Stimulated activated CD8-positive, alpha-beta memory T cell treated with anti-CD3 and anti-CD28 coated beads, Interleukin-15, amount 100 ng/mL, for 4 hours (primary cell): ENCODE measurements at places on chromosomes 4 and X.

DNA sequence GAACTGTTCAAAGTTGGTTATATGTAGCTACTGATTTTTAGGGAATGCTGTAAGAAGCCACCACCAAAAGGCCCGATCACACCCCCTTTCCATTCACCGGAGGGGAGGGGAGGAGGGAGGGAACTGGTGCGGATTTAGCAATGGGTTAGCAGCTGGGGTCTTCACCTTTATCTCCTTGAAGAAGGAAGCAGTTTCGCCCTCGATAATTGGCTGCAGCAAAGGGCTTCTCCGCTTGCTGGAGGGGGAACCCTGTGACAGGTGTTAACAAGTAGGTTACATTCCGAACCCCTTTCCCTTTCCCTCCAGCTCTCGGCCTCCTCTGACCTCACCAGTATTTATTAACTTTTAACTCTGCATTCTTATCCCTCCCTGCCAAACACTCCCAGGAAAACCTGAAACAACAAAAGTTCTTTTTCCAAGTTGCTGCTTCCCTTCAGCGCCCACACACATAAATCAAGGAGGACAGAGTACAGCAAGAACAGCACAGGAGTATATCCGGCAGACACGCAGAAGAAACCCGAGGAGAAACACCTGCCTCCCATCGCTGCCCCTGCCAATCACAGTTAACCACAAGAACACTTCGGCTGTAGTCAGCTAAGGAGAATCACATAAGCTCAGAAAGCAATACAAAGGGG is 39.8 kb upstream of the NAP1L5 start:
- no peak for DNase-seq

DNA sequence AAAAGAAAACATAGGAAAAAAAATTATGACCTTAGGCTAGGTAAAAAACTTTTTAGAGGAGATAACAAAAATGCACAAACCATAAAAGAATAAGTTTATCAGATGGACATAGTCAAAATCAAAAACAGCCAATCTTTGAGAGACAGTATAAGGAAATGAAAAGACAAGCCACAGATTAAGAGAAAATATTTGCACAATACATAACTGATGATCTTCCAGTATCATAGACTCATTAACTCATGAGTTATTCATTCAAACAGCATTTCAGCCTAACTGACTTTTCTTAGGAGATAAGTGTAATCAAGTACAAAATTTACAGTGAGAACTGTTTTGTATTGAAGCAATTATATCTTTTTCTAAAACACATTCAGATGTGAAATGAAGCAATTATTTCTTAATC is 183.8 kb downstream of the FBXO8 start:
- DNase-seq, result no peak

DNA sequence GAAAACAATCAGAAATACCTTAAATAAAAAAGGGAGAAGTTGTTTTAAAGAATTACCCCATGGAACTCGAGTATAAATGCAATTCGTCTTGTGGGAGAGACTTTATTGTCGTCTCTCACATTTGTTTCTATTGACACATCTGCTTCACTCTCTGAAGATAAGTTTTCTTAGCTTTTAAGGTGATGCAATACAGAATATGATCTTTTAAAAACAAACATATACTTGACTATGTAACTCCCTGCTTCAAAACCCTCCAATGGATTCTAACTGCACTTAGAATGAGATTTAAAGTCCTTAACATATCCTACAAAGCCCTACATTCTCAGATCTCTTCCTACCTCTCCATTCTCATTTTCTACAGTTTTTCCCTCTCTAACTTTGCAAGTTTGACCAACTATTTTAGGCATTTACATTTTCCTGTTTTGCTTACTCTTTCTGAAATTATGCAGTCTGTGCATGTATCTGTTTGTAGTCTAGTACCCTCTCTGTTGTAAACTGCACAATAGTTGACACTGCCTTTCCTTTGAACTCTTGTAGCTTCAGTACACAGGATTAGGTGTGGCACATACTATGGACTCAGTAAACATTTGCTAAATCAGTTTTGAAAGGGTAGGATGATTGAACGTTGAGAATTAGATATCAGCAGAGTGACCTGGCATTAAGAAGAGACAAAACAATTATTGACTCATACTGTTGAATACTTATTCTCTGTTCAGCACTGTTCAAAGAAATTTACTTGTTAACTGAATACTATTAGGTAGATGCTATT is 59.8 kb downstream of the AGTR2 start:
- DNase-seq, result no peak

DNA sequence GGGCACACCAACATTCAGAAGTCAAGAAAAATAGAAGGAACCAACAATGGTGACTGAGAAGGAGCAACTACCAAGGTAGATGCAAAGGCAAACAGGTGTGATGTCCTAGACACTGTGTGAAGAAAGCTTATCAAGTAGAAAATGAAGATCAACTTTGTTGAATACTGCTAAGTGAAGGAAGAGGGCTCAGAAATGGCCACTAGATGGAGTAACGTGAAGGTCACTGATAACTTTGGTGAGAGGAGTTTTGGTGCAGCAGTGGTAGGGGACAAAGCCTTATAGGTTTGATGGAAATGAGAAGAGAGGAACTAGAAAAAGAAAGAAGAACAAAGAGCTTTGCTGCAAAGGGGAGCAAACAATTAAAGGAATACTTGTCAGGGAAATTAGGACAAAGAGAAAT is 23.5 kb downstream of the OTC start:
- DNase-seq, result no peak

DNA sequence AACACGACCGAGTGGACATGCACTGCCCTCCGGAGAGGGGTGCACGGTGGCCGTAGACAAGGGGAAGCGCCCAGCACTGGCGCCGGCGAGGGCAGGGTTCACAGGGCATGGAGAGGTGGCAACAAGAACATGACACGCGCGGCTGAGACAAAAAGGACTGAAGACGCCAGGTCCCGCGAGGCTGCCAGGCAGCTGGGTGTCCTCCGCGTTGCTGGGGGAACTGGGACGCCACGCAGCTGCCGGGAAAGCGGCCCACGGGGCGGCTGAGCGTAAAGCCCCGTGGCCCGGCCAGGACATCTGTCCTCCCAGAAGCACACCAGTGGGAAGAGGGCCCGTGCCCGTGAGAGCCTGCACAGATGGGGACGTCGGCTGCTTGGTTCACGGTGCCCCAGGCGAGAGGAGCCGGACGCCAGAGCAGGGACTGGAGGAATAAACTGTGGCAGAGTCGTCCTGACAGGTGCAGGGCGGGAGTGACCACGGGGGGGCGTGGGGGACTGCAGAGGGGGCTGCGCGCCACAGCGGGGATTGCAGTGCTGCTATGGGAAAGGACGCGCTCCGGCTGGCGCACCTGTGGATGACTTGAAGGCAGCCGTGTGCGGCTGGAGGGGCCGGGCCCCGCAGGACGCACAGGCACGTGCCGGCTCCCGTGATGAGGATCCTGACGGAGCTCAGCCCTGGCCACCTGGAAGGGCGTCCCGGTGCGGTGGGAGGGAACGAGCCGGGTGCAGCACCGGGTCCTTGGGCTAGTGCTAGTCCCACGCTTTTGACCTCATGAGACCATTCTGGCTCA is 32.1 kb upstream of the GTPBP6 start:
- DNase-seq, result no peak

- DNase-seq, result no peak
Measured at GRCh38 chr4:83178029-83178428, 63.5 kb upstream of the PLAC8 start.

DNA sequence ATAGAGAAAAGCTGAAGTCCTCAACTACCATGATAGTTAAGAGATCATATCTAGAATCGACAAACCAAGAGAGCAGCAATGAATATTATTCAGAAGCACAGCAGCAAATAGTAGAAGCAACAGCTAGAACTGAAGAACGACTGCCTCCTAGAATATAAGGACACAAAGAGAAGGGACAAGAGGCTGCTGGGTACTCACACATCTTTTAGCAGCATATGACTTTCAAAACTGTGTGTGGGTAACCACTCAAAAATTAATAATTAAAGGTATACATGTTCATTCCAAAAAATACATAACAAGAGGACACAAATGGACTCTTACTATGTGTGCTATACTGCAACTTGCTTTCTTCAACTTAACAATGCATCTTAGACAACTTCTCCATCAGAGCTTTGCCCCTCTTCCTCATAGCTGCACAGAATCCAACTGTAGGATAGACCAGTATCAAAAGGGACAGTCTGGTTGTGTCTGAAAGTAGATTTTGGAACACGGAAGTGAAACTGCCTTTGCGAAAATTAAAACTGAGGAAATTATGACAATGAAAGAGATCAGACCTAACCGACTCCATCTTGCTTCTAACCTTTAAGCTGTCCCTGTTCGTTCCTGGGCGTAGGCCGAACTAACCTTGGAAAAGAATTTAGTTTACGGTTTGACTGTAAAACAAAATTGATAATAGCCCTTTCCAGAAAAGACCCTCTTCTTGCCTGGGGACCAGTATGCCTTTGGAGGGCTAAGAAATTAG is 125.7 kb downstream of the SH3KBP1 start:
- no peak for DNase-seq

DNA sequence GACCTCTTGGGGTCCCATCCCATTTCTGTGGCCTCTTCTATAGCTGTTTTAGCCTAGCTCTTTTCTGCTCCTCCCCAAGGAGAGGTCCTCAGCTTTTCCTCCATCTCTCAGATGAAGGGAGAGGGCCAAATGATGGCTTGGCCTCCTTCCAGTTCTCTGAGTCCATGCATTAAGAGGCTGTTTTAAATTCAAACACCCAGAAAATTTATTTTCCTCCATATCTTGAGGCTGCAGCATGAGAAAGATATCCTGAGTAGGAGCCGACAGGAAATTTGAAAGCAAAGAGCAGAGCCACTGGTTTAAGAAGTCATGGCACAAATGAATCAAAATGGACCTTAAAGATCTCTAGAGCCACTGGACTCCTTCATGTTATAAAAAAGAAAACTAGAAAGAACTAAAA is 558.8 kb downstream of the MID1IP1 start:
- DNase-seq, result no peak

- no peak for DNase-seq
Measured at GRCh38 chrX:123581586-123581985, 151.3 kb downstream of the THOC2 start.

DNA sequence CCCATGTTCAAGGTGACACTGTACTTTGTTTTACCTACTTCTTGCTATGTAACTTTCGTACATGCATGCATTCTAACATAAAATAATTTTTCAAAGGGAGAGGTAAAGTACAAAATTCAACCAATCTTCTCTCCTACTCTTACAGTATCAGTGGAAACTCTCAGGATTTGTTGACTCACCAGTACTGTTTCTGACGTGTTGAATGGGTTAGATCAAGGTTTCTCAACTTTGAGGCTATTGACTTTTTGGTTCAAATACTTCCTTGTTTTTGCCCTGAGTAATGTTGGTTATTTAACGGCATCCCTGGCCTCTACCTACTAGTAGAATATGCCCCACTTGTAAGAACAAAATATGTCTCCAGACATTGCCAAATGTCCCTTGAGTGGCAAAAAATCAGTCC is 94.6 kb upstream of the SMAD1 start:
- DNase-seq, result no peak

- DNase-seq, result no peak
Measured at GRCh38 chr4:145348291-145348690, 133.4 kb upstream of the SMAD1 start.

- no peak for DNase-seq
Measured at GRCh38 chr4:94171616-94172015, 36.0 kb upstream of the SMARCAD1 start.

- no peak for DNase-seq
Measured at GRCh38 chrX:9337046-9337445, 127.8 kb upstream of the TBL1X start.

DNA sequence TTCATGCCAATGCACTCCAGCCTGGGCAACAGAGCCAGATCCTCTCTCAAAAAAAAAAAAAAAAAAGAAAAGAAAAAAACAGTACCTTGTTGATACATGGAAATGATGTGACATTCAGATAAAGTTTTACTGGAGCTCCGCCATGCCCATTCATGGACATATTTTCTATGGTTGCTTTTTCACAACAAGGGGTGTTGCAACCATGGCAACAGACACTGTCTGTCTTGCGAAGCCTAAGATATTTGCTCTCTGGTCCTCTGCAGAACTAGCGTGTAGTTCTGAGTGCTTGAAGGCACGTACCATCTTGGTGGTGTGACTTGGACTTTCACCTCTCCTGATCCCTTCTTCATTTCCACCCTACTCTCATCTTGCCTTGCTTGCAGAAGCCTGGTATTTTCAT is 53.2 kb downstream of the TBL1X start:
- DNase-seq, result no peak

DNA sequence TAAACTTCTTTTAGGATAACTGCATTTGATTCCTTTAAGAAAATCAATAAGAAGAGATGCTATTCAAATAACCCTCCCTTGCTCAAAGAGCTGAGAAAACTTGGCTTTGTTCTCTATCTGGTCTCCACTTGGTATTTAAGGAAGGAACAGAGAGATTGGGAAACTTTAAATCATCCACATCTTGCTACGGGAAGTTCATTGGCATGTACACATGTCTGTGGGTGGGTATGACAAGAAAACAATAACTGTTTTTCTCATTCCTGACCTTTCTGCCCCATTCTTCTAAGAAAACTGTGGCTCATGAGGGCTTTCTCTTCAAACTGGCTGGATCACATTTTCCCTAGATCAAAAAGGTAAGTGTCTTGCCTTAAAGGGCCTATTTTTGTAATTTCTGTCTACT is 6.0 kb downstream of the SEL1L3 start:
- no peak for DNase-seq

DNA sequence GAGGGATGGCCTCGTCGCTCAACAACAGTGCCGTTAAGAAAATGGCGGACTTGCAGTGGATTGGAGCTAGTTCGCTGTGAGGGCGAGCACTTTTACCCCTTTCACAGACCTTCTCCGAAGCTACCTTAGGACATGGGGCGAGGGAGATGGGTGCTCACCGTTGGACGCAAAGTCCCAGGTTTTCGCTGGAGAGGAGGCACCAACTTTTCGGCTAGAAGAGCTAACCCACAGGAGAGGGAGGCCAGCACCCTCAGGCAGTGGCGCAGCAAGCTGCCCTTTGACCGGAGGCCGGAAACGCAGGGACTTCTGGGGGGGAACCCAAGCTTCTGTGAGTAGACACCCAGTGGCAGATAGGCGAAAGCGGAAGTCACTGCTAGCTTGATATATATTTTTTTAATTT is 93.1 kb upstream of the IL13RA1 start:
- no peak for DNase-seq

GRCh38 chr4:116180157-116180601 is 905.2 kb downstream of the TRAM1L1 start:
- no peak for DNase-seq

DNA sequence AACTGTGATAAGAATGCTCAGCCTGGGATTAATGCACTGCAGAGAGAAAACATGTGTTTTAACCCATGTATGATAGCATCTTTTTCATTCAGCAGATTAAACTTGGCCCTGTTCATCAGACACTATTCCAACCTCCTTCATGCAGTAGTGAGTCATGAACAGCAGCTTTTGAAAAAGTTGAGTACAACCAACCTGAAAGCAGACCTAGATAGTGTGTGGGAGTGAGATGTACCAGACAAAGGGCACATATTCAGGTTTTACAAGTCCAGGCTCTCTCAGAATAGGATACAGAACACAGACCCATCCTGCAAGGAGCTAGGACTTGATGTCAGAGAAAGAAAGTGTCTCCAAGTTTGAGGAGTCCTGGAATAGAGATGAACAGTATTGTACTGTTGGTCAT is 237.3 kb upstream of the STS start:
- DNase-seq, result no peak
